Caki2 (cell line): ENCODE measurements at places on chromosomes 16 and 17.

DNA sequence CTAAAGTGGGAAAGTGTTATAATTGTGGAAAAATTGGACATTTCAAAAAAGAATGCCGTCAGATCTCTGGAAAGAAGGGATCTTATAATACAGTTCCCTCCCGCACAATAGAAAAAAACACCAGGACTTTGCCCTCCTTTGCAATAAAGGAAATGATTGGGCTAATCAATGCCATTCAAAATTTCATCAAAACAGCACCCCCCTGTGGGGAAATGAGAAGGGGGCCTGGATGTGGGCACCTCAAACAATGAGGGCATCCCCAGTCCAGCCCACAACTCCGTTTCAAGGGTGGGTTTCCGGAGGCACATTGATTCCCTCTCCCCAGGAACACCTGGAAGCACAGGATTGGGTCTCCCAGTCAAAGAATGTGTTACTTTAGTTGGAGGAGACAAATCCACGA is 26.1 kb downstream of the CD300LG start:
- no peak for DNase-seq

DNA sequence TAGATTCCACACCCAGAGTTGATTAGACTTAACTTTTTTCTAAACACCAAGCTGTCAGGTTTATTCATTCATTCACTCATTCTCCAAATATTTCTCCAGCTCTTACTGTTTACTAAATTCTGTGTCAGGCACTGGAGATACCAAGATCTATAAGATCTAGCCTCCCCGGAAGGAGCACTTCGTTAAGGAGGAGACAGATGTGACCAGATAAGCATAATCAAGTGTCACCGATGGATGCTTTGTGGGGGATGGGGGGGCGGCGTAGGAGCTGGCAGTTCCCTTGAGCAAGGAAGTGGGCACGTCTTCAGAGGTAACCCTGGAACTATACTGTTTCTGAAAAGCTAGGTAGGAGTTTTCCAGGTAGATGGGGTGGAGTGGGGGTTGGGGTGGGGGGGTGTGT is 3.8 kb upstream of the RPL26 start:
- no peak for DNase-seq

DNA sequence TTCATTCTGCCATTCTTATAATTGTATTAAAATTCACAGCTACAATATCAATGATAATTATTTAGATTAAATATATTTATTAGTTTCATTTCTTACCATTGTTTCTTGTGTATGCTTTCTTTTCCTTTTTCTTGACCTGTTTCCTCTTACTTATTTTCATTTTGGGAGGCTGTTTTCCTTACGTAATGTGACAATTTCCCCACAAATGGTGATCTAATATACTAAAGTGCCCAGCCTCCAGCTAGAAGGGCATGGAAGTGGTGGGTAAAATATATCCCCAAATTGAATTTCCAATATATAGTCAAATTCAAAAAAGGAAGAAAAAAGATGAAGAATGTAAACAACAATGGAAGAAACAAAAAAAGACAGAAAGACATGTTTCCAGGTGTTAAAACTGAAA is 1.5 kb upstream of the ABCA6 start:
- no peak for DNase-seq

- no peak for DNase-seq
Measured at GRCh38 chr17:58219789-58220183, 731 bp upstream of the MKS1 start.

DNA sequence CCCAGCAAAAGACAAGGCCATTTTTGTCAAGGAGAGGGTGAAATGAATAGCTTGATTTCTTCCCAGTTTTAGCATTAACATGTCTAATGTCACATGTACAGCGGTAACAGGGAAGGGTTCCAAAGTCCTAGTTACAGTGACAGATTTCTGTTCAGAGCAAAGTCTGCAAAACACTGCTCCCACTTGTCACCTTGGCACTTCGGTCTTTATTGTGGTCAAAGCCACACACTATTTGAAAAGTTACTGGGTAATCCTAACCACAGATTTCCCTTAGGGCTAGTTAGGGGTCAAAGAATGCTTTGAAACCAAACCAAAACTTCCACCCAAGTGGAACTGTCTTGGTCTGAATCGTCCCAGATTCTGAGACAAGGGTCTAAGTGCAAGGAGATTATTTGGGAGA is 455.6 kb downstream of the HS3ST3B1 start:
- peak; percentile 39 for DNase-seq

GRCh38 chr17:69762766-69763165 is 312.3 kb upstream of the KCNJ16 start:
- no peak for DNase-seq

DNA sequence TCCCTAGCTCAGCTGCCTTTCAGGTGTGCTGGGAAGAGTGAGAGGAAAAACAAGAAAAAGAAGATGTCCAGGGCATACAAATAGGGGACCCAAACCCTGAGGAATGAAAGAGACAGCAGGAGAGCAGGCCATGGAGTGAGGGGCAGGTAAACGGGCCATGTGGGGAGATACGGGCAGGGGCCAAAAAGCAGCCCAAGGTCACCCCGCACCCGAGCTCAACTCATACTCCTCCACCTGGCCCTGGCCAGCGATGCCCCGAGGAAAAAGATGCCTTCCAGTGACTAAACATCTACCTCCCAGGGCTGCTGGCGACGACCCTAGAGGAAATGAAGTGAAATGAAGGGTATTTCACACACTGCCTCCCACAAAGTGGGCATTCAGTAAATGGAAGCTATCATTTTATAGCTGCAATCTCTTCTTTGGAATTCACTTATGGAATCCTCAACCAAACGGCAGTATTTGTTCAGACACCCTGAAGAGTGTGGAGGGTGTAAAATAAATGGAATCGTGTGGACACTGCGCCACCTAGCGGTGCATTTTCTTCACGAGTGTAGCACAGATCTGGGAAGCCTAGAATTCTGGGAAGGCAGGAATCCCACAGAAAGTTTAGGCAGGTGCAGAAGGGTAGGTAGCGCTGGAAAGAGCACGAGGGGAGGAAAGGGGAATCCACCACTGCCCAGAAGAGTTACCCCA is 14.9 kb downstream of the ELAC2 start:
- peak; percentile 40 for DNase-seq

DNA sequence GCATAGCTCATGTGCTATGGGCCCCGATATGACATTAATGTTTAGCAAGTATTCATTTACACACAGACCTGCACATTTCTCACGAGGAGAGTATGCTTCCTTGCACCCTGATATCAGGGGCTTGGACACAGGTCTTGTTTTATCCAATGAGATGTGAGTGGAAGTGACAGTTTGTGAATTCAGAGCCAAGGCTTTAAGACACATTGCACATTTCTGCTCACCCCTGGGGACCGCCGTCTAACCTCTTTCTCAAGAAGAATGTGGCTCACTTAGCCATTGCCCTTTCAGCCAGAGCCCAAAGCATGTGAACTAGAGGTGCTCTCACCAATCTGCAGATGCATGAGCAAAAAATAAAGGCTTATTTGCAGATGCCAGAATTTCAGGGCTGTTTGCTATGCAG is 116.1 kb upstream of the C16orf82 start:
- no peak for DNase-seq

- DNase-seq: peak; percentile 71
Measured at GRCh38 chr16:69017036-69017783, 88.2 kb upstream of the HAS3 start.

DNA sequence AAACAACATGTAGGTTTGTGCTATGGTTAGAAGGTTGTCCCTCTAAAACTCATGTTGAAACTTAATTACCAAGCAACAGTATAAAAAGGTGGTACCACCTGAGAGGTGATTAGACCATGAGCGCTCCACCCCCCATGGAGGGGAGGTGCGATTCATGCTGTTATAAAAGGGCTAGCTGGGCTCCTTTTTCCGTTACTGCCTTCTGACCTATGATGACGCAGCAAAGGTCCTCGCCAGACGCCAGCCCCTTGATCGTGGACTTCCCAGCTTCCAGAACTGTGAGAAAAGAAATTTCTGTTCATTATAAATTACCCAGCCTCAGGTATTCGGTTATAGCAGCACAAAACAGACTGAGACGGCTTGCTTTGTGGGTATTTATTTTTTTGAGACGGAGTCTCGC is 167.8 kb downstream of the SNX29 start:
- no peak for DNase-seq

- DNase-seq: no peak
Measured at GRCh38 chr17:40962059-40962561, 4.6 kb downstream of the KRT39 start.

DNA sequence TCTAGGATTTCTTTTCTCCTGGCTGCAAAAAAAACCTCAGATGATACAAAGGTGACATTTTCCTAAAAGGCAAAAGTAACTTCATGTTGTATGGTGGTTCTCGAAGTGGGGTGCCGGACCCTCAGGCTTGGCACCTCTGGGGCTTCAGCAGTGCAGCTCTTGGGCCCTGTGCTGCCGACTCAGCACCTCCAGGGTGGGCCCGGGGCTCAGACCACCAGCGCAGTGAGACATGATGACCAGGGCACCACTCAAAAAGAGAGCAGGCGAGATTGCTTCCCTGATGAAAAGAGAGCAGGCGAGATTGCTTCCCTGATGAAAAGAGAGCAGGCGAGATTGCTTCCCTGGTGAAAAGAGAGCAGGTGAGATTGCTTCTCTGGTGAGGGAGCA is 98.7 kb upstream of the ZNF750 start:
- DNase-seq: no peak

DNA sequence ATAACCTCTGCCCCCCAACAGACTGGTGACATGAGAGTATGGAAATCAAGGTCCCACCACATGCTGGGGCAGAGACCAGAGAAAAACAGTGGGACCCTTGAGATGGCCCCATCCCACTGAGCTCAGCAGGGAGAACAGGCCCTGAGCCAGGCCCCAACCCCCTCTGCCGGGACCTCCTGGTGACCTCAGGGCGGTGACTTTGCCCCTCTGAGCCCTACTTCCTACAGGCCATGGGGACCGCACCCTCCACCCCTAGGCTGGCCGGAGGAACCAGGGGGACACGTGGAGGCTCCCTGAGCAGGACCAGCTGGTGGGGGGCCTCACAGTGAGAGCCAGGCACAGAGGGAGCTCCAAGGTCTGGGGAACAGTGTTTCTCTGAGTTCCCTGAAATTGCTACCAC is 13.8 kb upstream of the SRRM2 start:
- no peak for DNase-seq

GRCh38 chr17:67365738-67366192 is 612 bp downstream of the PSMD12 start:
- peak; percentile 36 for DNase-seq

- peak; percentile 85 for DNase-seq
Measured at GRCh38 chr17:40818733-40819527, 3.5 kb downstream of the KRT10 start.

DNA sequence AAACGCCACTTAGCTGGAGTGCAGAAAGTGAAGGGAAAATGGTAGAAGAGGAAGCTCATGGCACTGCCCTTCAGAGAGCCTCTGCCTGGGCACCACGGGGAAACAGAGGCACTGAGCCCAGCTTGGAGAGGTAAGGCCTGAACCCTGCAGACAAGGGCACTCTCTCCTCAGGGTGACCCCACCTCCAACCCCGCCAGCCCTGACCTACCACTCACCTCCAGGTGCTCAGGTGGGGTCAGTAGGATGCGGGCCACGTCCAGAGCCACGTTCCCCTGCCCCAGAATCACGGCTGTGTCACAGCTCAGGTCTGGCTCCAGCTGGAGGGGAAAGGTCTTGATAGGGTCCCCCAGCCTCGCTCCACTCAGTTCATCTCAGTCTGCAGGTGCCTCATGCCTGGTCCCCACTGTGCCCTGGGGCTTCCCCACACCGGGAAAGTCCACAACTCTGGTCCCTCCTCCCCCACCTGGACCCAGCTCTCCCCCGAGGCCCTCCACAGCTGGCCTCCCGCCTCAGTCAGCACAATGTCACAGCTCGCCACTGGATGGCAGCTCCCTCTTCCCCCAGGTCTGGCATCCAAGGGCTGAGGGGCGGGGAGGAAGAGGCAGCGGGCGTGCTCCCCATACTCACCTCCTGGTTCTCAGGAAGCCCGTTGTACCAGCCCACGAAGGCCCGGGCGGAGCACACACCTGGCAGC is 6.0 kb upstream of the GRIN2C start:
- DNase-seq: no peak

DNA sequence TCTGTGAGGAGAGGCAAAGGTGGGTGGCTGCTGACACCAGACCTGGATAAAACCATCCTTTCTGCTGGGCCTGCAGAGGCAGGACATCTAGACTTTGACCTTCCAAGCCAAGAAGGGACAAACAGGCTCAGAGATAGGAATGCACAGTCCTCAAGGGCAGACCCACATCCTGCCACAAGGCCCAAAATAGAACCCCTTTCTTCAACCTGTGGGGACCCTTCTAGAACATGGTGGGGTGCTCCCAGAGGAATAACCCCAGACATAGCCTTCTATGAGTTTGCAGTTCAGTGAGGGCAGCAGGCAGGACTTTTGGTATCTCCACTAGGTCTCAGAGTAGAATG is 3.8 kb upstream of the CBFB start:
- DNase-seq: no peak

DNA sequence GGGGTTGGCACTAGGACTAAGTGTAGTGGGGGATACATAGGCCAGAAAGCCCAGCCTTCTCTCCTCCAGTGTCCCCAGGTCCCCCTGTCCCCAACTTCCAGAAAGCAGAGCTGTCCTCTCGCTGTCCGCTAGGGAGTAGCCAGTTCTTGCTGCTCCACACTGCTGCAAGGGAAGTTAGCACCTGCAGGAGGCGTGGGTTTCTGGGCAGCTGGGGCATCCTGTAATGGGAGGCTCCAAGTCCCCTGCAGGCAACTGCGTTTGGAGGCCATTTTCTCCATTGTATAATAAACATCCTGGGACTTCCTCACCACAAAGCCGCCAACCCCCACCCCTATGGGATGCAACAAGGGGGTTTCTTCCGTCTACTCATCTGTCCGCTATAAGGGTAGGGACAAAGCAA is 1.7 kb downstream of the RPRML start:
- DNase-seq: no peak

GRCh38 chr16:19410435-19411171 is 7.1 kb upstream of the TMC5 start:
- peak; percentile 51 for DNase-seq

GRCh38 chr17:67055811-67056745 is 11.7 kb downstream of the CACNG1 start:
- DNase-seq: no peak
